ENCODE measurements at places on chromosomes 13 and 19.

DNA sequence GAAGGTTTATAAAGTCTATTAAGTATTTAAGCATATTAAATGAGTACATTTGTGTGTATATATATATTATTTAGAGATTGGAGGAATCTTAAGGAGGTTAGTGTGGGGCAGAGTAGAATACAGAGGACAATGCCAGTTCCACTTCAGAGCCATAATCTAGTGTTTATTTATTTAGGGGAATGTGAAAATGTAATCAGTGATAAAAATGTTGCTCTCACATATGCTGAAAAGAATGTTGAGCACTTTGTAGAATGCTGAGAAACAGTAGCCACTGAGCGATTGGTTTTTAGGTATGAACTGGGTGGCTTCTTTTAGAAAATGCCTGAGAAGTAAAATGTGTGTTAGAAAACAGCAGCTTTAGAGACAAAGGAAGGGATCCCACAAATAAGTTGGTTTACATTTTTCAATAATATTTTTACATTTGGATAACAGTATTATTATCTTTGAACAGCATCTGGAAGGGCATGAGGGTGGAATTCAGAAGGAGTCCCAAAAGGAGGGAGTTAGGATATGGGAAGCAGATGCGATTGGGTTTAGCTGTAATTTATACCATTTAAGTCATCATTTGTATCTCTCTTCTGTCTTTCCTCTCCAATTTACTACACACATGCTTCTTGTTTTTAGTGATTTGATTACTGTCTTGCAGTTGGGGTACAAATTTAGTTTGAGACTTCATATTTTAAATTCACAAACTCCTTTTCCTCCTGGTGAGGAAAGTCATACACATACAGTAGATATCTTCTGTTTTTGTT is 68.6 kb downstream of the NDFIP2 start:
- no peak for DNase-seq

- no peak for DNase-seq
Observed at GRCh38 chr19:13476071-13476470, 30.2 kb downstream of the CACNA1A start.

GRCh38 chr19:55703790-55704215 is 28.8 kb downstream of the EPN1 start:
- no peak for DNase-seq

DNA sequence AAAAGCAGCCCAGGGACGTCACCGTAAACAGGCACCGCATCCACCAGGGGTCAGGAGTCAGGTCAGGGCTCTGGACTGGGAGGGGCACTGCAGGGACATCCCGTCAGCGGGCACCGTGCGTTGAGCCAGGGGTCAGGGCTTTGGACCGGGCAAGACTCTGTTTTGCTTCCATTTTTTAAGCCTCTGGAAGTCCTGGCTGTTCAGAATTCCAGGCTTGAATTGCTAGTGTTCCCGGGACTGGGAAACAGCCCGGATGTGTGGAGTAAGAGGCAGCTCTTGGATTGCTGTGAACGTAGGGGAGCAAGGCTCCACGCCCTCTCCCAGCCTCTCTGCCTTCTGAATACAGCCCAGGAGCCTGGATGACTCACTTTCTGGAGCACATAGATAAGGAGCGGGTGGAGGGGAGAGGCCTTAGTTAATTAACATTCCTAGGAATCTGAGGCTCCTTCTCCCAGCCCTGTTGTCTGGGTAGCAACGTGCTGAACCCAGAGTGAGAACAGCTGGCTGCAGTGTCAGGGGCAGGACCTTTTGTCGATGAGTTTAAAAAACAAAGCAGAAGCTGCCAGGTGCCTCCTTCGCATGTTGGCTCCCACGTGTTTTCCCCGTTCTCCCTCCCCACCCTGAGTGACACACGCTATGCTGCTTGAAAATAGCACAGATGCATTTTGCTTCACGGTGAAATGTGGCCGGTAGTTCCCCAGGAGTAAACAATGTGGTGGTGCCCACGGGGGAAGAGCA is 21.9 kb downstream of the ATP11A start:
- no peak for DNase-seq

GRCh38 chr13:97267418-97268059 is 45.4 kb downstream of the MBNL2 start:
- no peak for DNase-seq

- no peak for DNase-seq
Observed at GRCh38 chr13:83190020-83190419, 692.3 kb downstream of the SLITRK1 start.

GRCh38 chr19:40422748-40423566 is 2.8 kb downstream of the SERTAD1 start:
- DNase-seq = no peak

GRCh38 chr19:14117668-14118164 is at the start of gene PRKACA:
Gene PRKACA, minus strand, starts transcription at chr19:14117762. Its CDS starts 215 bp downstream, at chr19:14117547.
- peak; percentile 91 for DNase-seq

- no peak for DNase-seq
Observed at GRCh38 chr13:41490371-41491015, 33.1 kb downstream of the RGCC start.

DNA sequence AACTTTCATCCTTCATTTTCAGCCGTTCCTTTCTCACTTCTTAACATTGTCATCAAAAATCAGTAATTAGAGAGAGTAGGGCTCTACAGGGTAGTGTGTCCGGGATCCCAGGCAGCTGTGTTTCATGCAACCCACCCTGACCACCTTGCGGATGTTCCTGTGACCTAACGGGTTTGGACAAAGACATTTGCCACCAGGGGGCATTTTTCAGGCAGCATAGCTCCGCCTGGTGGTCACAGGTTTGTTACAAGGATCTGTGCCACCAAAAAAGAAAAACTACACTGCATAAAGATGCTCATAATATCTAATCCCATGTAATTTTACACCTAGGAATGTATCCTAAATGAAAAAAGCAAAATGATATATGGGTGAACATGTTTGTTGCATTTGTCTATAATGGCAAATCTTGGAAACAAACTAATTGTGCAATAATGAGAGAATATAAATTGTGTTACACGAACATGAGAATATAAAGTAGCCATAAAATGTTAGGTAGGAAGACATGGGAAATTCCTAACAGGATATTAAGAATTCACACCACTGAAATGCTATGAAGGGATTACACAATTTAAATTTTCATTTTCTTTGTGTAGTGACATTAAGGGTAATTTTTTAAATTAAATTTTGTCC is 123.0 kb downstream of the SLC7A1 start:
- no peak for DNase-seq

DNA sequence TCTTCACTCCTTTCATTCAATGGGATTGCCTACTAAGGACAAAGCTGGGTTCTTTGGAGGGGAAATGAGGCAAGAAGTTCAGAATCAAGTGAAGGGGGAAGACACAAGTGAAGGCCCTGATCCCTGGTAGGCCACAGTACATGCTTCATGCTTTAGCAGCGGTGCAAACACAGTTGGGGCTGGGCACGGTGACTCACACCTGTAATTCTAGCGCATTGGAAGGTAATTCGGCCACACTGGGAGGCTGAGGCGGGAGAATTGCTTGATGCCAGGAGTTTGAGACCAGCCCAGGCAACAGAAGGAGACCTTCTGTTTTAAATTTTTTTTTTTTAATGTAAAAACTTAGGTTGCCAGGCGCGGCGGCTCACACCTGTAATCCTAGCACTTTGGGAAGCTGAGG is 23.4 kb upstream of the GATAD2A start:
- no peak for DNase-seq

- DNase-seq = no peak
Observed at GRCh38 chr13:71368336-71368735, 498.7 kb downstream of the DACH1 start.

DNA sequence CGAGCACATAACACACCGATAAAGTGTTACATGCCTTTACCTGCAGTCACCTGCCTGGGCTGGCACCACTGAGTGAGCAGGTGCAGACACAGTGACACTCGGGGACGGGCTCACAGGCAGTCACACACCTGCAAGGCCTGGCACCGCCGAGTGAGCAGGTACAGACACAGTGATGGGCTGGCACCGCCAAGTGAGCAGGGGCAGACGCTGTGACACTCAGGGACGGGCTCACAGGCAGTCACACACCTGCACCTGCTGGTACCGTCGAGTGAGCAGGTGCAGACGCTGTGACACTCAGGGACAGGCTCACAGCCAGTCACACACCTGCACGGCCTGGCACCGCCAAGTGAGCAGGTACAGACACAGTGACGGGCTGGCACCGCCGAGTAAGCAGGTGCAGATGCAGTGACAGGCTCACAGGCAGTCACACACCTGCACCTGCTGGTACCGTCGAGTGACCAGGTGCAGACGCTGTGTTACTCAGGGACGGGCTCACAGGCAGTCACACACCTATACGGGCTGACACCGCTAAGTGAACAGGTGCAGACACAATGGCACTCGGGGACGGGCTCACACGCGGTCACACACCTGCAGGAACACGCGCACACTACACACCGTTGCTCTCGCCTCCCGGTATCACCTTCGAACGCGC is 470 bp downstream of the ZNF835 start:
- DNase-seq = no peak

DNA sequence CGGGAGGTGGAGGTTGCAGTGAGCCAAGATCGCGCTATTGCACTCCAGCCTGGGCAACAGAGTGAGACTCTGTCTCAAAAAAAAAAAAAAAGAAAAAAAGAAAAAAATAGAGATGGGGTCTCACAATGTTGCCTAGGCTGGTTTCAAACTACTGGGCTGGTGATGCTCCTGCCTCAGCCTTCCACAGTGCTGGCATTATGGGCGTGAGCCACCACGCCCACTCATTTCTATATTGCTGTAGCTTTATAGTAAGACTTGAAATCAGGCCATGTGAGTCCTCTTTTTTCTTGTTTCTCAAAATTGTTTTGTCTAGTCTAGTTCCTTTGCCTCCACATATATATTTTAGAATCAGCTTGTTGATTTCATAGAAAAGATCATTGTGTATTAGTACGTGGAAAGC is 18.3 kb downstream of the DNM2 start:
- DNase-seq = no peak

Data from GM12878 (cell line).